ENCODE measurements at places on chromosomes 3 and 15.

- peak; percentile 33 for DNase-seq
Observed at GRCh38 chr3:37993820-37994638, 3.4 kb downstream of the VILL start.

DNA sequence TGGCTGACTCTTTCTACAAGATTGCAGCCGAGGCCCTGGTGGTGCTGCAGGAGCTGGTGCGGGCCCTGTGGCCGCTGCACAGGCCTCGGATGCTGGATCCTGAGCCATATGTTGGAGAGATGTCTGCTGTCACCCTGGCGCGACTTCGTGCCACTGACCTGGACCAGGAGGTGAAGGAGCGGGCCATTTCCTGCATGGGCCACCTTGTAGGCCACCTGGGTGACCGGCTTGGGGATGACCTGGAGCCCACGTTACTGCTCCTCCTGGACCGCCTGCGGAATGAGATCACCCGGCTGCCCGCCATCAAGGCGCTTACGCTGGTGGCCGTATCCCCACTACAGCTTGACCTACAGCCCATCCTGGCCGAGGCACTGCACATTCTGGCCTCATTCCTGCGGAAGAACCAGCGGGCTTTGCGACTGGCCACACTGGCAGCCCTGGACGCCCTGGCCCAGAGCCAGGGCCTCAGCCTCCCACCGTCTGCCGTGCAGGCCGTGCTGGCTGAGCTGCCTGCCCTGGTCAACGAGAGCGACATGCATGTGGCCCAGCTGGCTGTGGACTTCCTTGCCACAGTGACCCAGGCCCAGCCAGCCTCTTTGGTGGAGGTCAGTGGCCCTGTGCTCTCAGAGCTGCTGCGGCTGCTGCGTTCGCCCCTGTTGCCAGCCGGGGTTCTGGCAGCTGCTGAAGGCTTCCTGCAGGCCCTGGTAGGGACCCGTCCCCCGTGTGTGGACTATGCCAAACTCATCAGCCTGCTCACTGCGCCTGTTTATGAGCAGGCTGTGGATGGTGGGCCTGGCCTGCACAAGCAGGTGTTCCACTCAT, 20.3 kb downstream of the CAND2 start:
- DNase-seq, result no peak

- no peak for DNase-seq
Observed at GRCh38 chr3:193963808-193964516, 172.0 kb upstream of the HES1 start.

GRCh38 chr3:96900031-96900430, 85.6 kb downstream of the EPHA6 start:
- DNase-seq, result no peak

DNA sequence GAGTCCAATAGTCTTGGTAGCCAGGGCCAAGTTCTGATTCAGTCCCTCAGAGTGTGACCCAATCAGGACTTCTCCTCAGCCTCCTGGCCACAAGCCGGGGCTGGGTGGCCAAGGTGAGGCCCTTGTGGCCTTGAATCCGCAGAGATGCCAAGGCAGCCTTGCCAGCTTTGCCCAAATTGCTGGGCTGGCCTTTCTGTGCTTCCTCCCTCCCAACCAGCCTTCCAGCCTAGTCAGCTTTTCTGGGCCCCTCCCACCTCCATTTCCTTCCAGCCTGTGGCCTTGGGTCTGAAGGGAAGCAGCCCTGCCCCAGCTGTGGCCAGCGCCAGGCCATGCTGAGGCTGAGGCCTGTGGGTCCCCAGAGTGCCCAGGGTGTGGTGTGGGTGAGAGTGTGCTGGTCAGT, 34.3 kb upstream of the ANKDD1A start:
- no peak for DNase-seq

- no peak for DNase-seq
Observed at GRCh38 chr3:123156276-123156995, 45.3 kb upstream of the SEC22A start.

- no peak for DNase-seq
Observed at GRCh38 chr3:69403454-69403853, 17.6 kb upstream of the FRMD4B start.

- DNase-seq, result no peak
Observed at GRCh38 chr3:10883478-10884234, 67.6 kb downstream of the SLC6A11 start.

DNA sequence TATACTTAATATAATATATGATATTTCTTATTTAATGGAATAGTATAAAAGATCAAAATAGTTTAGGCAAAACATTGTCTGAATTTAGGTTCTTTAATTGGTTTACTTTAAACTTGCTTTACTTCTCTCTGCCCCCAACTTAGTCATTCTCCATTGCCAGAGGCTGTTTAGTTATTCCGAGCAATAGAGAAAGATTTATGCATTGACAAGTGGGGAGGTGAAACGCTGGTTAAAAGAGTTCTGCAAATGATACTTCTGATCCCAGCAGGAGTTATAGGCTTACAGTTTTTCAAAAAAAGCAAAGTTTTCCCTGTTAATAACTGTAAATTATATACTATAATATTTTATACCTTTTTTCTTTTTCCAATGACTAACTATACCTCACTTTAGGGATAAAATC, 145.4 kb downstream of the EPHA3 start:
- DNase-seq, result no peak

- no peak for DNase-seq
Observed at GRCh38 chr3:3893590-3893989, 94.4 kb downstream of the LRRN1 start.

DNA sequence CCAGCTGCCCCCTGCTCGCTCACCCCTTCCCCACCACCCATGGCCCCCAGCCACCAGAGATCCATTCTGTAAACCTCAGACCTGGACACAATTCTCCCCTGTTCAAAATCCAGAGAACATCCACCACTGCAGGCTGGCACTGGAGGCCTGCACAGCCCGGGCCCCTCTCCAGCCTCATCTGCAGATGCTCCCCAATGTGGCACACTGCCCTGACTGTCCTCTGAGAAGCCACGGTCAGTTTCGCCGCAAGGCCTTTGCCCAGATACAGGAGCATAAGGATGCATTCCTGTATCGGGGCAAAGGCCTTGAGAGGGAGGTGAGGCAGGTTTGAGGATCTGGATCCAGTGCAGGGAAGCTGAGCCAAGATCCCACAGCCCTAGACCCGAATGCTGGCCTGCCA, 175.4 kb upstream of the LINGO1 start:
- DNase-seq, result no peak

GRCh38 chr15:101042320-101042719, 123.2 kb downstream of the LRRK1 start:
- DNase-seq, result no peak

GRCh38 chr15:68281008-68281407, 3.5 kb downstream of the FEM1B start:
- DNase-seq, result no peak

GRCh38 chr15:99328106-99329072, 77.1 kb downstream of the LRRC28 start:
- no peak for DNase-seq

GRCh38 chr3:131353016-131353877, 28.3 kb upstream of the NUDT16 start:
- no peak for DNase-seq

Measured in activated naive CD4-positive, alpha-beta T cell (primary cell).